ENCODE measurements at places on chromosomes 5 and 9. TPM values are rescaled to one million over a fixed set of nuclear protein-coding genes. Genes with fewer than 3 reads are reported as not detected.

DNA sequence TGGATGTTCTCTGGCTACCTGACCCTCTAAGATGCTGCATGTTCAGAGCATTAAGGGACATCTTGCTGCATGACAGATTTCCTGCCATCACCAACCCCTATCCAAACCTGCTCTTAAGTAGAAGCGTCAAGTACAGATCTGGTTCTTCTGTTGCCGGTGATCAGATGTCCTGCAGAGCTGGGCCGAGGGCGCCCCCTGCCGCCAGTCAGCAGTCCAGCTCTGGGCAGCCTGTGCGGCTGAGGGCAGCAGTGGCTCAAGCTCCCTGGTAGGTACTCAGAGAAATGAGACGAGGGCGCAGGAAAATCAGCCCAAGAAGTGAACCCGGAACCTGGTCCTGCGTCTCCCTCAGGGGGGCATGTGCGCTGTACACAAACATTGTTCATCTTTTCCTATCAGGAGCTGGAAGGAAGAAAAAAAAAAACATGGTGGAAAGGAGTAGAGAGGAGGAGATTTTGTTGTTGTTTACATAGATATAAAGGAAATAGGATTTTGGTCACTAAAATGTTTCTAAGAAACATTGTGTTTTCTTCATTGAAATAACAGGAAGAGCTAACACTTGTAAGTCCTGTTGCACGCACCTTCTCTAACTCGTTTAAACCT lies 95.8 kb downstream of the CFAP90 start:
- peak; percentile 65 for DNase-seq

- peak; percentile 75 for DNase-seq
Observed at GRCh38 chr5:14816999-14817761, 54.4 kb downstream of the ANKH start.

DNA sequence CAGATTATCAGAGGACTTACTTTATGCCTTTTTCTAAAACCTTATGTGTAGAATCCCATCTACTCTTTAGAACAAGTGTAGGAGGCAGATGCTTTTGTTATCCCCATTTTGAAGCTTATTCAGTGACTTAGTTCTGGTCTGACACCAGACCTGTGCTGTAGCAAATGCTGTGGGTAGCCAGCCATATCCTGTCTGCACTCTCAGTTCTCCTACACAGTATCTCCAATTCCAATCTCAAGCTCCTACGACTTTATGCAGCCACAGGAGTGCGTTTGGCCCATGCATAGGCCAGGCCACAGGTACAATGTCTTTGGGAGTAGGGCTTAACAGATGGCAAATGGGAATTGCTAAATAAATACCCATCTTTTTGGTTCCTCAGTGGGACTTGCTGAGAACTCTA lies 292.6 kb downstream of the MCTP1 start:
- DNase-seq = no peak

- no peak for DNase-seq
Observed at GRCh38 chr5:77379558-77380061, 112.5 kb downstream of the WDR41 start.

- DNase-seq = no peak
Observed at GRCh38 chr9:97567182-97567893, 65.8 kb downstream of the TSTD2 start.

- no peak for DNase-seq
Observed at GRCh38 chr5:157143127-157143971, 684 bp upstream of the MED7 start.

- DNase-seq = peak; percentile 78
Observed at GRCh38 chr5:59768152-59769040, 125.1 kb downstream of the PDE4D start.

- DNase-seq = no peak
Observed at GRCh38 chr9:112487799-112488340, 1.2 kb downstream of the KIAA1958 start.

GRCh38 chr5:2039180-2039531 lies 156.4 kb upstream of the IRX4 start:
- DNase-seq = no peak

GRCh38 chr9:120257483-120257882 lies 322.5 kb downstream of the CDK5RAP2 start:
- no peak for DNase-seq

- DNase-seq = no peak
Observed at GRCh38 chr9:15369238-15369637, 53.4 kb upstream of the SNAPC3 start.

MCCC2 gene
- 50.3 TPM for total RNA-seq

CSNK1G3 gene
- total RNA-seq = 34.8 TPM

- DNase-seq = peak; percentile 10
Observed at GRCh38 chr5:13278148-13278547, 666.3 kb downstream of the DNAH5 start.

GGTA1 gene
- total RNA-seq = 0.35 TPM

DNA sequence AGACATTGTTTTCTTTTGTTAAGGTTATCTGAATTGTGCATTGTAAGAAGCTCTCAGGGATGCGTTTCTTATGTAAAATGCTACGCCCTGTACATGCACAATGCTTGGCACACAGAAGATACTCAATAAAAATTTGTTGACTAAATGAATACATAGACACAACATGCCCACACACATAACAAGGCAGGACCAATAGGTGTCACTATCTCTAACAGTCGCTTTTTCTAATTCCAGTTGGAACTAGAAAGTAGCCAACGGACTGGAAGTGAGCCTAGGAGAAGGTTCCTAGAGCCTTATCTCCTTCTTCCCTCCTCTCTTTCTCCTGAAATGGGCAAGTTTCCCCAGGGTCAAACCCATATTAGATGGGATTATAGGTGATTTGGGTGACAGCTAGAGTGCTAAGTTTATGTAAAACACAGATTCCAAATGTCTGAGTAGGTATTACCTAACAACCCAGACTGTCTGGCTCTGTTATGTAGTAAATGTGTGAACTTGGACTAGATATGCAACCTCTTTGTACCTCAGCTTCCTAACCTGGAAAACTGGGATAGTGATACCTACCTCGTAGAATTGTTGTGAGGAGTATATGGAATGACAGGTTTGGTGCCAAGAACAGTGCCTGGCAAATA lies 603.0 kb downstream of the RAB3C start:
- DNase-seq = no peak

SH3GL2 gene
- 0.02 TPM for total RNA-seq

DNA sequence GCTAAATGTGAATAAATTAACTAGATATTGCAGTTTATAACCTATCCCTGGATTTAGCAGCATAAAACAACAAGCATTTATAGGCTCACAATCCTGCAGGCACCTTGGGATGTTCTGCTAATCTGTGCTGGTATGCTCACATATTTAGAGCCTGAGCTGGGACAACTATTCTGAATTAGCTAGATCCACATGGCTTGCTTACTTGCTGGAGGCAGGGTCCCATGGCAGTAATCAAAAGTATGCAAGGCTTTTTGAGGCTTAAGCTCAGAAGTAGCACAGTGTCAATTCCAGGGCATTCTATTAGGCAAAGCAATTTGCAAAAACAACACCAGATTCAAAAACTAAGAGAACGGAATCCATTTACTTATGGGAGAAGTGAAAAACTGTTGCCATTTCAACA lies 745.0 kb upstream of the ACO1 start:
- DNase-seq = no peak

HTR1A gene
- total RNA-seq = not detected

- DNase-seq = no peak
Observed at GRCh38 chr5:164578911-164579310, 1073.5 kb downstream of the MAT2B start.

KLHL3 gene
- total RNA-seq = 0.37 TPM

AK8 gene
- 0.21 TPM for total RNA-seq

- peak; percentile 60 for DNase-seq
Observed at GRCh38 chr5:129094924-129095899, 663 bp downstream of the ISOC1 start.

GRCh38 chr9:22141908-22142307 lies 132.8 kb upstream of the CDKN2B start:
- no peak for DNase-seq

- DNase-seq = peak; percentile 39
Observed at GRCh38 chr5:28576022-28576421, 1537.6 kb upstream of the CDH9 start.

DNA sequence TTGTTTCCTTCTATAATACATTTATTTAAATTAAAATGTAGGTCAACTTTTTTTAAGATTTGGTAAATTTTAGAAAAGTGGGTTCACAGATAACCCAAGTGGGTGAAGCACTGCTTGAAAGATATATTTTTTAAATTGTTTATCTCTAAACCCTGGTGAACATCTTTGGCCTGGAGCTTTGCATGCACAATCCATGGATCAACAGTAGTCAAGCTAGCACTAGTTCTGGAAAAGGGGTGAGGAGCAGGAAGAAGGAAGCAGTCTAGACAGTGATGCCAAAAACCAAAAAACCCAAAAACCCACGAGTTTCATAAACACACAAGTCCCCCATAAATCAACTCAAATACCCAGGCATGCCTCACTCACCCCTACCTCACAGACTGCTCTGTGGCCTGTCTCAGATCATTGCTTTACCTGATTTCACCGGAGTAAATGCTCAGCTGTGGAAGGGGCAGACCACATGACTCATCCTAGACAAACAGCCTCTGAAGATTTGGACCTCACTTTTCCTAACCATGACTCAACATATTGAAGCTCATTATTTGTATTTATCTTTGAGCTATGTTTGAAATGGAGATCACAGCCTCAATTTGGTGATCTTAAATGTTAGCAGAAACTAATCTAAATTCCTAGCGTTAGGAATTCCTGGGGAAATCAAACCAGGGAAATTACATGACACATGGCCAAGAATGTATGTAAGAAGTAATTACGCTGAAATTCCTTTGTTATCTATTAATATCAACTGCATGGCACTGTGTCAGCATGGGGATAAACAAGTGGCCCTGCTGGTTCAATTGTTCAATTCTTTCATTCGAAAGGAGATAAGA lies 149.6 kb downstream of the ZNF608 start:
- DNase-seq = peak; percentile 98

Data from H4 (cell line).